ENCODE measurements at places on chromosomes 4 and X.

DNA sequence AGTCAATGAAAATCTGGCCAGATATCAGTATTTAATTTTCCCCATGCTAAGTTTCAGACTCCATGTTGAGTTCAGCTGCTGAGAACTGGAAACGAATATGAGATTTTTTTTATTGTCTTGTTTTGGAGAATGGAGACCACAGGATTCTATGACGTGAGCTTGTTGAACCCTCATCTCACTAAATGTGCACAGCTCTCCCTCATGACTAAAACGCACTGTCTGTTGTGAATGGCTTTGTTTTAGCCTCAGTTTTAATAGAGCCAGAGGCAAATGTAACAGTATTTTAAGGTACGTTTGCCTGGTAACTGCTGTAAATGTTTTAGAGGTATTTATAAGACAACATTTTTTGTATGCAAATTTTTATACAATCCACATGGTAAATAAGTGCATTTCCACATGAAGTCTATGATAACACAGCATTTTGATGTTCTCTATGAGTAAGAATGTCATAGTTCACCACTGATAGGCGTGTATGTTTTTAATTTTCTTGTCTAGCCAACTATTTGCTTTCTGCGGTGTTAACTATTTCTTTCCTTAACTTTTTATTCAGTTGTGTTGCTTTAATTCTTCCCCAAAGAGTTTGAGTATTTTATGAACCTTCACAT lies 1159.3 kb upstream of the TENM3 start:
- no peak for DNase-seq

- no peak for DNase-seq
Observed at GRCh38 chr4:47752214-47752613, 85.7 kb downstream of the CORIN start.

DNA sequence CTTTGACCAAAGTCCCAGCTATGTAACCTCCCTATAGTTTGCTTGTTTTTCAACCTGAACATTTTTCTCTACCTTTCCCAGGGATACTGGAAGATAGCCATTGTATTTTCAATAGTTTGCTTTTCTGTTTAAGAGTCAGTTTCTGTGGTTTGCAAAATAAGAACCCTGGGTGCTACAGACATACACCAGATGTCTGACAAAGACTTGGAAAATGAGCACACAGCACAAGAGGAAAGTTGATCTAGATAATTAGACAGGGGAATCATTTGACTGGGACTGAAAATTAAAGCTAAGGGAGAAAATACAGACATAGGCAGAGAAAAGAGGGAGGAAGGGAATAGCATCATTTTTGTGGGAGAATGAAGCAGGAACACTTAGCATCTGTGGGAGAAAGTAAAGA lies 218.3 kb upstream of the CNKSR2 start:
- no peak for DNase-seq

GRCh38 chr4:121306931-121307330 lies 73.9 kb downstream of the QRFPR start:
- no peak for DNase-seq

GRCh38 chr4:178823673-178824295 lies 1381.5 kb upstream of the AGA start:
- DNase-seq = no peak

DNA sequence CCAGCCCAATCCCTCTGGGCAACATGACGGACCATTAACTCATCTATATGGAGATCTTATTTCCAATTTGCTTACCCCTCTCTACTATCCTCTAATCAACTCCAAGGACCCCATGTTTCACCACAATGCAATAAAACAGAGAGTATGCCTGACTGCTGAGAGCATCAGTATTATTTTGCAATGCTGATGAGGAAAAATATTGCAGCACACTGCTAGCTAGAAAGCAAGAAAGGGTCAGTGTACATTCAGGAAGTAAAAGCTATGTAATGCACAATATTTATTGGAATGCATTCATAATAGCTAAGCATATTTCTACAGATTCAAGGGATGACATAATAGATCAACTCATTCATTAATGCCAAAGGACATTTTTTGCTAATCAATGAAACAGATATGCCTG lies 33.2 kb downstream of the ARAP2 start:
- DNase-seq = no peak

- no peak for DNase-seq
Observed at GRCh38 chrX:20455001-20455400, 188.3 kb upstream of the RPS6KA3 start.

DNA sequence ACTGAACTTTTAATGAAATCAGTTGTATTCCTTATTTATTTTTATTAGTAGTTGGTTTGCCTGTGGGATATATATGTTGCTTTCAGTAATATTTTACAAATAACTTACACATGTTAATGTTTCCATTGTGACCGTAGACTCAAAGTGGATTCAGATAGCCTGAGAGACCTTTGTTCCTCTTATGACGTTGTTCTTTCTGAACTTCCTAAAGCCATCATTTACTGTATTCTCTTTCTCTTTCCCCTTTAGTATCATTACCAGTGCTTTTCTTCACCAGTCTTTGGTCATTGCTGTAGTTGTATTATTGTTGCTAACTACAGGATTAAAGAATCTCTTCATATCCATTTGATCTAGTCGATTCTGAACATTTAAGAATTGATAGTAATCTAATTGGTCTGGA lies 4.3 kb downstream of the STIM2 start:
- DNase-seq = no peak

DNA sequence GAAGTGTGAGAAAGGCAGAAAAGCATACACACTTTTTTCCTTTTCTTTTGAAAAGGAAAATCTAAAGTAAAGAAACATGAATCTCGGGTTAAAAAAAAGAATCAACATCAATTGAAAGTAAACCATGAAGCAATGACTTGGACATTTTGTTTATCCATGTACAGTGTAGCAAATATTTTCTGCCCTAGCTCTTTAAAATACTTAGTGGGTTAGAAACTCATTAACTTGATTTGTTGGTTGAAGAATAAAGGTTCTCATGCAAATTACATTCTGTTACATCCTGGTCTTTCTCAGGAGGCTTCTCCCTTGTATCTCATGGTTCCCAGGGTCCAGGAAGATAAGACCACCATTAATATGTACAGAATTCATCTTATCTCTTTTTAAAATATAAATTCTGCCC lies 9.0 kb upstream of the MEPE start:
- DNase-seq = no peak

Measured in stimulated activated CD8-positive, alpha-beta memory T cell treated with anti-CD3 and anti-CD28 coated beads, Interleukin-7, amount 100 ng/mL, for 48 hours (primary cell).